Cardiac muscle cell (in vitro differentiated cells and primary cell): ENCODE measurements at places on chromosomes 11 and 22. TPM values are rescaled to one million over a fixed set of nuclear protein-coding genes. Genes with fewer than 3 reads are reported as not detected.

Gene SAA2
- total RNA-seq, result 0.14 TPM in 1 of 2 replicates, not detected in the other

Gene PLA2G3
- total RNA-seq, result 1.1 and 10.0 TPM in 2 replicates

Gene NAV2
- 106 and 164 TPM in 2 replicates for total RNA-seq

Gene AQP11
- 3.0 and 4.3 TPM in 2 replicates for total RNA-seq

- H3K27ac ChIP-seq, result no peak overlapping the region
- H3K27me3 ChIP-seq, result no peaks in the 10 kb centered on the region
- no peaks in the 10 kb centered on the region for H3K36me3 ChIP-seq
- DNase-seq, result no peak
These were observed 78.3 kb downstream of the SLC17A6 start for GRCh38 chr11:22416462-22416861.

GRCh38 chr11:78985663-78986062 lies 411.0 kb upstream of the NARS2 start:
- H3K36me3 ChIP-seq, result no peaks in the 10 kb centered on the region
- peaks cover 4% of the 10 kb centered on the region for H3K4me1 ChIP-seq
- peaks cover 8% of the 10 kb centered on the region for H3K27me3 ChIP-seq
- no peak overlapping the region for H3K4me3 ChIP-seq

DNA sequence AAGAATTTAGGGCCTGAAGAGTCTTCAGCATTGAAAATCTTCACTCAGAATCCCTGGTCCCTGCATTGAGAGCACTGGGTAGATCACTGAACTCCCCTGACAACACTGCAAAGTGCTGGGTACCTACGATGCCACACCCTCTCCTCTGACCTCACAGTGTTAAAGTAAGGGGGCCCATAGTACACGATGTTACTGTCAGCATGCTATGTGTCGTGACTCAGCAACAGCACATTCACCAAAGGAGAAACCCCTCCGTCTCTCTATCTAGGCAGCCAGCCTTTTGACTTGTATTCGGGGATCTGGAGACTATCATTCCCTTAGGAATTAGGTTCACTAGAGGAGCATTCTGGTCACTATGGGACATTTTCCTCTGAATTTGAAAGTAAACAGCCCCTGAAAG lies 67.4 kb upstream of the PITPNB start:
- DNase-seq, result no peak
- peaks cover 30% of the 10 kb centered on the region for H3K4me1 ChIP-seq
- H3K36me3 ChIP-seq, result peaks cover 8% of the 10 kb centered on the region
- H3K27ac ChIP-seq, result peak overlapping the region; percentile 71
- H3K4me3 ChIP-seq, result no peak overlapping the region

DNA sequence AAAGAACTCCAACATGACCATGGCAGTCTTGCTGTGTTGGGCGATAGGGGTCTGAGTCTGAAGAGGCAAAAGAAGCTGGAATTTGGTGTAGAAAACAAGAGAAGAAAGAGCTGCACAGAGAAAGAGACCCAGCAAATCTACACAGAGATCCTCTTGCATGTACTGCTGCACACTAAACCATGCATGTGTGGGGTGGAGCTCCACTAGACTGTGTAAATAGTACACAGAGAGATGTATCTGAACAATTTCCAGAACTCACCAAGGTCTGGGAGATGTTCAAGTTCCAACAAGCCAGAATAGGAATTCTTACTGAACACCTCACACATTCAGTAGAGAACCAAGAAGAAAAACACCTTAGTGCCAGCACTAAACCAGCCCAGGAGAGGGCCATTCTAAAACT lies 42.3 kb downstream of the CSF2RB start:
- no peak overlapping the region for H3K4me3 ChIP-seq
- H3K27me3 ChIP-seq, result no peaks in the 10 kb centered on the region
- DNase-seq, result no peak
- H3K4me1 ChIP-seq, result no peaks in the 10 kb centered on the region

DNA sequence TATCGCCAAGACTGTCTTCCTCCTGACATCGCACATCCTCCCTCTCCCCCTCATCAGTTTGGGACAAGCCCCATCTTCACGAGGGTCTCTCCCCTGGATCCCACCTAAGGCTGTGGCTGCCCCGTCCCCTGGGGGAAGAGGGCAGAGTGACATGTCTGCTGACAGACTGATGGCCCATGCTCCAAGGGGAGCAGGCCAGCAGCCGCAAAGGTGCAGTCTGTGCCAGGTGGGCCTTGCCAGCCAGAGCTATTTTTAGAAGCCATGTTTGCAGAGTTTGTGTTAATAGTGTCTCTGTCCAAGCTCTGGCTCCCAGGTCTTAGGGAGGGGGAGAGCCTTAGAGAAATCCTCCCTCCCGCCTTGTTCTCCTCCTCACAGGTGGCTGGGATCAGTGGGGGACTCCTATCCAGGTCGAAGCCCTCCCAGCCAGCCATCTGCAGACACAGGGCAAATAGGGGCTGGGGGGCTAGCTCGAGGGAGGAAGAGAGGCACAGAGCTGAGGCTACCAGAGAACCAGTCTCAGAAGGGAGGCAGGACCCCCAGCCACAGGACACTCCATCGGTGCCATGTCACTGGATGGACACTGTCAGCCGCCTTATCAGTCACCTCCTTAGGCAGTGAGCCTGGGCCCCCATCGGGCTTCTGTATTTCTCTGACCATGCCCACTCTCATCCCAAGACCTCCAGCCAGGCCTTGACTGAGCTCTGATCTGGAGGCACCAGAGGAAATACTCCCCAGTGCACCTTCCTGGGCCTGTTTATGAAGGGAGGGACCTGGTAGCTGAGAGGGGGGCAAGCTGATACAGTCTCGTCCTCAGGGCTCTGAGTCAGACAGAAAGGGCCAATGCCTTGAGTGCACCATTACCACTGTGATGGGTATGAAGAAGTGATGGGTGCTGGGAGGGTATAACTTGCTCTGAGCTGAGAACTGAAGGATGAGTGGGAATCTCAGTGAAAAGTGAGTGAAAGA lies 49.3 kb downstream of the CHRDL2 start:
- no peaks in the 10 kb centered on the region for H3K4me1 ChIP-seq
- no peak overlapping the region for H3K27ac ChIP-seq
- H3K4me3 ChIP-seq, result no peak overlapping the region
- peaks cover 15% of the 10 kb centered on the region for H3K27me3 ChIP-seq

DNA sequence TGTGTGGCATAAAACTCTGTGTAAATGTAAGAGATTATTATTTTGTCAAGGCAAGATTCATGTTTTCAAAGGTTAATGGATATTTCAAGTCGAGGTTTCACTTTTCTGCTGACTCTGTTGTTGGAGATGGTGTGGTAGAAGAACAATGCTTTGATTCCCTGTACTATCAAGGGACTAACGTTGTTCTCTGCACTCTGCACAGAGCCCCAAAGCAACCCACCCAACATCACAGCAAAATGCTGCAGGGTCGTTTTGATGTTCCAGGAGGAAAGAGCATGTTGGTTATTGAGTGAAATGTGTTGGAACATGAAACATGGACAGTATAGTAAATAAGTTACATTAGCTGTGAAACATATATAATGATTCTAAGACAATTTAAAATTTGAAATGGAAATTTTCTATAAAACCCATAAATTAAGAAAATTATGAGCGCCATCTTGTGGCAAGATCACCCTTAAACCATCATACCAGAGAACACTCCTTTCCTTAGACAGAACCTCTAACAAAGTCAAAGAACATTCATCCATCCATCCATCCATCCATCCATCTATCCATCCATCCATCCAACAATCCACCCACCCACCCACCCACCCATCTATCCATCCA lies 164.4 kb upstream of the ZBED5 start:
- H3K27ac ChIP-seq, result no peak overlapping the region
- H3K36me3 ChIP-seq, result no peaks in the 10 kb centered on the region
- H3K27me3 ChIP-seq, result no peaks in the 10 kb centered on the region
- H3K4me3 ChIP-seq, result no peak overlapping the region
- DNase-seq, result peak; percentile 50
- no peaks in the 10 kb centered on the region for H3K4me1 ChIP-seq

DNA sequence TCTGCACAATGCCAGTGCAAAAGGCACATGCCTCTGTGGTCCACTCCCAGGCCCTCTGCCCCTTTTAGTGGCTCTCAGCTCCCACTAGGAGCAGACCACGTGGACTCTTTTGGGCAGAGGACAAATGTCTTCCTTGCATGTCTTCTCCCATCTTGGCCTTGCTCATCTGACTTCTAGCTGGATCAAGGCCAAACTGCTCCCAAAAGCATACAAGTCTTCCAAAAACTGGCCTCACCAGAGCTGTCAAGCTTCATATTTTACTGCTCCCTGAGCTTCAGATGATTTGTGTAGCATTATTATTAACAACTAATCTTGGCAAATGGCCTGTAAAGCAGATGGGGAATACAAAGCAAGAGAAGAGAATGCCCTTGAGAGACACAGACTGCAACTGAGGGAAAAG lies 6.9 kb downstream of the SMPD1 start:
- no peak overlapping the region for H3K27ac ChIP-seq
- H3K27me3 ChIP-seq, result no peaks in the 10 kb centered on the region
- peak; percentile 39 for DNase-seq
- H3K36me3 ChIP-seq, result peaks cover 4% of the 10 kb centered on the region
